ENCODE measurements at places on chromosomes 4 and X. TPM values are rescaled to one million over a fixed set of nuclear protein-coding genes. Genes with fewer than 3 reads are reported as not detected.

Gene PDZD11
- 105 TPM for polyA plus RNA-seq

DNA sequence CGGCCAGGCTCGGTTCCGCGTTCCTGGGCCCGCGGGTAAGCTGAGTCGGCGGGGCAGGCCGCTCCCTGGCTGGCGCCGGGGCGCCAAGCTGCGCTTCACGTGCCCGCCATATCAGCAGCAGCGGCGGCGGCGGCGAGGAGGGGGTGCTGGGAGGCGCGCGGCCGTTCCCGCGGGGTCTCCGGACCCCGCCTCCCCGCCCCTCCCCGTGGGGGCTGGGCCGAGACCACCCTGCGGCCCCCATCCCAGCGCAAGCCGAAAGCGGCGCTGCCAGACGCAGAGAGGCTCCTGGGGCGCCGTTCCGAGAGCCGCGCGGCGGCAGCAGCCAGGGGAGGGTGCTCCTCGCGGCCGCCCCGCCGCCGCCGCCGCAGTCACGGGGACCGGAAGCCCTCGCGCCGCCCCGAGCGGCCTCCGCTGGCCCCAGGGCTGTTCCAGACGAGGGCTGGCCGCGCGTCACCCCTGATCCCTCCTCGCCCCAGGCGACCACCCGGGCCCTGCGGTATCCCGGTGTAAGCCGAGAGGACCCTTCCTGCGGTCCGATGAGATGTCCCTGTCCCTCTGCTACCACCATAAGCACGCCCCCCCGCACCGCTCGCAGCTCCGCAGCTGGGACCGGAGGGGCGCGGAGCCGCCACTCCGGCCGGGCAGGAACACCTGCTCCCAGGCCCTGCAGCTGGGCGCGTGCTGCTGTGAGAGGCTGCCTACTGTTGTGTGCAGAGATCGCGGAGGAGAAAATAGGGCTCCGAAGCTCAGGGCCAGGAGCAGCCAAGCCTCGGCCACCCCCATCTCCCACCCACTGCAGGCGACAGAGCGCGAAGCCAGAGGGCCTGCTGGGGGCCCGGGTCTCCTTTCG lies 7.5 kb upstream of the BCOR start:
- no peak for DNase-seq

DNA sequence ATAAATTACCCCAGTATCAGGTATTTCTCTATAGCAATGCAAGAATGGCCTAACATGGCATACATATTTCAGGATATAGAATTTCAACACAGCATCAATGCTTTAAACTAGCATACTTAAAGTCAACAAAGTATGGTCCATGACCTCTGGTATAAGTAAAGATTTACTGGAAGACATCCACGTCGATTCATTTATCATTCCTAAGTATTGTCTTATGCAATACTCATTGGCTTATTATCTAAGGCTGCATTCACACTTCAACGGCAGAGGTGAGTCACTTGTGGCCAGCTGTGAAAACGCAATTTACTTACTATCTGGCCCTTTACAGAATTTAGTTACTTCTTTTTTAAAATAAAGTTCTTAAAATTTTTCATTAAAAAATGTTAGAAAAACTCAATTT lies 42.6 kb downstream of the ADGRA3 start:
- DNase-seq: peak; percentile 75

Gene EDNRA
- 3.8 TPM for polyA plus RNA-seq

GRCh38 chr4:17436750-17437090 lies 75.2 kb downstream of the QDPR start:
- DNase-seq: no peak

DNA sequence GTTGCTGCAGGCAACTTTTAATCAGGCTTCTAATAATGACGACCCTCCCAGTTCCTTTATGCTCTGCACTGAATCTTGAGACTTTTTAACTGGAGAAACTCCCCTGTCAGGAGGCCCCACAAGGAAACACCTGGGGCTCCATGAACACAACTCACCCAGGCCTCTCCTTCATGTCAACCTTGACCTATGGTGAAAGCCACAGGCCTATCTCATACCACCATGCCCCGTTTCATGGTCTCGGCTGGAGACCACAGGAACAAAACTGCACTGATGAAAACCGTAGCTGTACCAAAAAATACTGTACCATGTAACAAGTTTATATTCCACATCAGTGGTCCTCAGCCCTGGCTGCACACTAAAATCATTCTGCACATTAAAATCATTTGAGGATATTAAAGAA lies 57.0 kb downstream of the ZNF827 start:
- DNase-seq: no peak

DNA sequence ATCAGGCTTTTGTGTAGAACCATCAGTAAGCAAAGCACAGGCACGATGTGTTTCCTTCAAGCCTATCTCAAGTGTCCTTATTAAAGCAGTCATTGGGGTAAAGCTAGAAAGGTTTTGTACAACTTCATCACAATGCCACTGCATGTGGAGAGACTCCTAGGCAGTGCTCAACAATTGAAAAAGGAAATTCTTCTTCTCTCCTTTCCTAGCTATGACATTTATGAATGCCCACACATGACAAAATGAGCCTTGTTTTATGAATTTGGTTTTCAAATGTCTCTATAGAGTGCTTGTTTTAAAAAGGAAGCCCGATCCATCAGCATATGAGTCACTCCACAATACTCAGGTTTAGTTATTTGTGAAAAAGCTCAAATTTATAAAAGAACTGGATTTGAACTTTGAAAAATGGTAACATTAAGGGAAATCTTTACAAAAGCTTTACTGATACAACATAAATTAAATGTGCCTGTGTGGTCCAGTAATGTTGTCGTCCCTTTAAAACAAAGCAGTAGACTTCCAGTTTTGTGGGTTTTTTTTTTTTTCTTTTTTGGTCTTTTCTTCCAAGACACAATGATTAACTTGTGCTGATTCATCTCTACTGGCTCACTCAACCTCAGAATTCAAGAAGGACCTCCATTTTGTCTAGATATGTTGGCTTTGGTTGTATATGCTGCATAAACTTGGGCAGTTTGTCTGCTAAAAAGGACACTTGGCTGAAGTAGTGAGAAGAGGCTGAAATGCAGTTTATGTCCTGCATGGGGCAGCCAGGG lies 273.8 kb downstream of the GASK1B start:
- no peak for DNase-seq

DNA sequence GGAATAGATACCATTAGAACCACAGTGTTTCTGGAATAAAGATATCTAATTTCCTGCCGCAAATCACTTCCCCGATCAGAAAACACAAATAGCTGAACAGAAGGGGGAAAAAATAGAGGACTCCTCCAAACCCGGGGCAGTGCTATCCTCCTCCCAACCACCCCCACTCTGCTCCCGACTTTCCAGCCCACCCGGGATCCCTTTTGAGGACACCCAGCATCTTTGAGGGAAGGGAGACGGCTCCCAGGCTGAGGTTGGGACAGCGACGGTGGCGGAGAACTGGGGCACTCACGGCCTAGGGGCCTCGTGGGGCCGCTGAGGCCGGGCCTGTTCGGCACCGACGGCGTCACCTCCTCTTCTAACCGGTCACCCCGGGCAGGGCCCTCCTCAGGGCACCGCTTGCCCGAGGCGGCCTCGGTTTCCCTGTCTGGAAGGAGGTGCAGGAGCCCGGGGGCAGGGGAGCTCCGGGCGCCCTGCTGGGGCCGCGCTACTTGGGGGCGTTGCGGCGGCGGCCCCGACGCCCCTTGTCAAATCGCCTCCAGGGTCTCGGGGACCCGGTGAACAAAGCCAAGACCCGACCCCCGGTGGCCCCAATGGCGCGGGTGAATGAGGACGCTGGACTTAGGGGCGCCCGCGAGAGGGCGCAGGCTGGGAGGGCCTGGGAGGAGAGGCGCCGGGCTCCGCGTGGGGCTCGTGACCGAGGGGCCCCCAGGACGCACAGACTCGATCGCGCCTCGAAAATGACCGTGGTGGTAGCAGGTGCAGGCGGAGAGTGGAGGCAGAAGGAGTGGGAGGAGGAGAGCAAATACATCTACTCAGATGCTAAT lies 6.9 kb upstream of the ARX start:
- no peak for DNase-seq
